Activated T-helper 1 cell treated with anti-CD3 and anti-CD28 coated beads, Interleukin-12 subunit alpha, Interleukin-12 subunit beta, Interleukin-2, Interleukin-4 antibody, amounts not matched to agents 30 ng/mL and 10 ng/mL and 1 ng/mL, durations not matched to agents 14 hours and 24 hours and 36 hours (primary cell): ENCODE measurements at places on chromosomes 5 and 9. TPM values are rescaled to one million over a fixed set of nuclear protein-coding genes. Genes with fewer than 3 reads are reported as not detected.

The GFM2 gene
- total RNA-seq: 32.4 and 35.5 TPM in 2 replicates

The PCDHB12 gene
- not detected in 2 replicates for total RNA-seq

The GHR gene
- not detected in 2 replicates for total RNA-seq

DNA sequence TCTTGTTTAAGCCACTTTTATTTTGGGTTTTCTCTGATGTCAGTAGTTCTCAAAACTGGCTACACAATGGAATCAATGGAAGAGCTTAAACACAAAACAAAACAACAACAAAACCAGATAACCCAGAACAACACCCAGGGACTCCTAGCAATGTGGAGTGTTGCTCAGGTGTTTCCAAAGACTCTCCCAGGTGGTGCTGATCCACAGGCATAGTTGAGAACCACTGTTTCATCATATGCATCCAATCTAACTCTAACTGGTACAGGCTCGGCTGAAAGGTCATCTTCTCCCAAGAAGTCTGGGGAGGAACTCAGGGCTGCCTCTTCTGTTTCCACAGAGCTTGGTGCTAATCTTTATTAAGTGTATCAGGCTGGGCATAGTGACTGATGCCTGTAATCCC lies 5.4 kb upstream of the ALDH1B1 start:
- H3K27me3 ChIP-seq: peaks cover 16% of the 10 kb centered on the region
- H3K27ac ChIP-seq: no peak overlapping the region
- no peak overlapping the region for H3K4me3 ChIP-seq
- H3K4me1 ChIP-seq: no peaks in the 10 kb centered on the region
- no peaks in the 10 kb centered on the region for H3K36me3 ChIP-seq

The CAMK2A gene
- total RNA-seq: not detected in 2 replicates

DNA sequence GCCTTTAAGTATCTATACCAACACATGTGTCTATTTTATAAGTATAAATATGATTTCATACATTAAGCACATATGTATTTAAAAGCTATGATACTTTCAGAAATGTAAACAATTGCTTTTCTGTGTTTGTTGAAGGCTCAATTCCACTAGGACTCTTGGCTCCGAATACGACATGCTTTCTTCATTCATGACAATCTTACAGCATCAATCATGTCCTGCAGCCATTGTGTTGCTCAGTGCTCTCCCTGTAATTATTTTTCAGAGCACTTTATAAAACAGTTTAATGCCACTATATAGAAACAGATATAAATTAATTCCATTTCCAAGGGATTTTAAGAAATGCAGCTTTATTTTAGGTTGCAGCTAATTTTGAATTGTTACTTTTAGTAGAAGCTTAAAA lies 167.3 kb downstream of the TAF11L14 start:
- H3K27me3 ChIP-seq: no peaks in the 10 kb centered on the region
- no peak for DNase-seq
- H3K4me3 ChIP-seq: no peak overlapping the region
- H3K4me1 ChIP-seq: no peaks in the 10 kb centered on the region
- H3K27ac ChIP-seq: no peak overlapping the region
- H3K36me3 ChIP-seq: no peaks in the 10 kb centered on the region

The BHMT2 gene
- total RNA-seq: not detected in 2 replicates

DNA sequence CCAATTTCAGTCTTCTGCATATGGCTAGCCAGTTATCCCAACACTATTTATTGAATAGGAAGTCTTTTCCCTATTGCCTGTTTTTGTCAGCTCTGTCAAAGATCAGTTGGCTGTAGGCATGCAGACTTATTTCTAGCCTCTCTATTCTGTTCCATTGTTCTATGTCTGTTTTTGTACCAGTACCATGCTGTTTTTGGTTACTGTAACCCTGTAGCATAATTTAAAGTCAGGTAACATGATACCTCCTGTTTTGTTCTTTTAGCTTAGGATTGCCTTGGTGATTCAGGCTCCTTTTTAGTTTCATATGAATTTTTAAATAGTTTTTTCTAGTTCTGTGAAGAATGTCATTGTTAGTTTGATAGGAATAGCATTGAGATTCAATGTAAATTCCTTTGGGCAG lies 104.9 kb upstream of the SLCO6A1 start:
- H3K27me3 ChIP-seq: peaks cover 14% of the 10 kb centered on the region
- H3K27ac ChIP-seq: no peak overlapping the region
- H3K4me3 ChIP-seq: no peak overlapping the region
- no peaks in the 10 kb centered on the region for H3K4me1 ChIP-seq
- DNase-seq: no peak
- no peaks in the 10 kb centered on the region for H3K36me3 ChIP-seq

GRCh38 chr9:122857815-122858214 lies 29.4 kb upstream of the PDCL start:
- H3K4me3 ChIP-seq: no peak overlapping the region
- H3K4me1 ChIP-seq: no peaks in the 10 kb centered on the region
- H3K27me3 ChIP-seq: no peaks in the 10 kb centered on the region
- H3K27ac ChIP-seq: no peak overlapping the region

DNA sequence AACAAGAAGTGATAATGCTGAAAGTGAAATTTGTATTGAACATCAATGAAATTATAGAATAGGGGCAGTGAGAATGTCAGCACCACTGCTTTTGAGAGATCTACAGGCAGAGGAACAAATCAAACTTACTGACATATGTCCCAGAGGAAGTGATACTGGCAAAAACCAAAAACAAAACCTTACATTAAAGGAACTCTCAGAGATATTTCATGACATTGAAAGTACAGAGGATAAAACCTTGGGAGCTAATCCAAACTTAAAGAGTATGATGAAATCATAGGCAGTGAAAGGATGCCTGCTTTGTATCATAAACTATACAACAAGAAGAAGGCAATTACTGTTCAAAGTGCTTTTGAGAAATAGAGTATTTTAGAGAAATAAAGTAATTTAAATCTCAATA lies 90.4 kb upstream of the SV2C start:
- H3K4me3 ChIP-seq: no peak overlapping the region
- no peaks in the 10 kb centered on the region for H3K4me1 ChIP-seq
- H3K27ac ChIP-seq: no peak overlapping the region
- no peak for DNase-seq
- H3K36me3 ChIP-seq: no peaks in the 10 kb centered on the region

DNA sequence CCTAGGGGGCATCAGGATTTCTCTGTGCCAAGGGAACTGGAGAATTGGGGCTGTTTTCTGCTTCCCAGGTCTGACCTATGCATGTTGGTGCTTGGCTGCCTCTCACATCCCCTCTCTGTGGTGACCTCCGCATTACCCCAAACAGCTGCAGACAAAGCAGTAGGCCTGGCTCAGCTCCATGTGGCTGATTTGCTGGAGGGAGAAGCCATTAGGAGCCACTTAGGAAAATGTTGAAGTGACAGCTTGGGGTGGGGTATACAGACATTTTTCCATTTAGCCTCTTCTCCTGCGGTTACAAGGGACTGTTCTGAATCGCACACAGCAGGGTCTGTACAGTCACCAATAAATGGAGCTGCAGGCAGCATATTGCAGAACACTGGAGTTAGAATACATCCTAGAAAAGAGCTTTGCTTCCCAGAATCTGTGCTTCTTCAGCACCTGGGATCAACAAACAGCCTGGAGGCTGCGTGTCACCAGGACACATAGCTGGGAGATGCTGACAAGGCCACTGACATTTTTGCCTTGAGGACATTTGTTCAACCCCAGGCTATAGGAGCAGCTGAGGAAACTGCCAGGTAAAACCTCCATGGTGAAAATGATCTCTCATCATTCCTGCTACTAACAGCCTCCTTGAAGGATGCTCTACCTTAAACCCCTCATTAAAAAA lies 335.3 kb downstream of the DIRAS2 start:
- H3K4me3 ChIP-seq: no peak overlapping the region
- H3K27ac ChIP-seq: no peak overlapping the region
- H3K4me1 ChIP-seq: no peaks in the 10 kb centered on the region
- H3K27me3 ChIP-seq: peaks cover 10% of the 10 kb centered on the region

The ZFP2 gene
- total RNA-seq: 0.07 and 0.41 TPM in 2 replicates

- H3K36me3 ChIP-seq: no peaks in the 10 kb centered on the region
- H3K4me1 ChIP-seq: peaks cover 4% of the 10 kb centered on the region
- no peaks in the 10 kb centered on the region for H3K27me3 ChIP-seq
- H3K4me3 ChIP-seq: no peak overlapping the region
- no peak for DNase-seq
- no peak overlapping the region for H3K27ac ChIP-seq
Measured at GRCh38 chr9:13568405-13568804, 288.9 kb upstream of the MPDZ start.

The ROPN1L gene
- total RNA-seq: 0.16 and 0.20 TPM in 2 replicates

DNA sequence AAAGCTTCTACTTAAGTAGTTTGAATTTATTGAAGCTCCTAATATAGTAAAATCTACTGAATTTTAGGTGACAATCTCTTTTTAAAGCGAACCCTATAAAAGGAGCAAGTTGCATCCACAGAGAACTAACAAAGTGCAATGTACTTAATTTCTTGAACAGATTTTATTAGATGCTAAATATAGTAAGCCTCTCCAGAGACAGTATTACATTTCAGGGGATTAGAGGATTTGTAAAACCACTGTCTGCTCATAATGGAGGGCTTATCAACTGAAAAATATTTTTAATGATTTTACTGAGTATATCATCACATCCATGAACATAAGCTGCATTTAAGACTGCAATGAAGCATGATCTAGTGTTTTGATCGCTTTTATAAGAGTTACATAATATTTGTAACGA lies 230.0 kb upstream of the EFNA5 start:
- no peak overlapping the region for H3K4me3 ChIP-seq
- peaks cover 1% of the 10 kb centered on the region for H3K36me3 ChIP-seq
- H3K27ac ChIP-seq: no peak overlapping the region
- no peaks in the 10 kb centered on the region for H3K4me1 ChIP-seq
- H3K27me3 ChIP-seq: no peaks in the 10 kb centered on the region
- no peak for DNase-seq

GRCh38 chr9:131062969-131063368 lies 33.4 kb upstream of the AIF1L start:
- no peak overlapping the region for H3K27ac ChIP-seq
- no peaks in the 10 kb centered on the region for H3K27me3 ChIP-seq
- no peak for DNase-seq
- H3K36me3 ChIP-seq: no peaks in the 10 kb centered on the region

The TRMT10B gene
- 10.0 and 11.8 TPM in 2 replicates for total RNA-seq
